CD8-positive, alpha-beta memory T cell (primary cell): ENCODE measurements at places on chromosomes 11 and 22. TPM values are rescaled to one million over a fixed set of nuclear protein-coding genes. Genes with fewer than 3 reads are reported as not detected.

MMP8 gene
- not detected for total RNA-seq

ART1 gene
- not detected for total RNA-seq

NPAS4 gene
- total RNA-seq: not detected

DNA sequence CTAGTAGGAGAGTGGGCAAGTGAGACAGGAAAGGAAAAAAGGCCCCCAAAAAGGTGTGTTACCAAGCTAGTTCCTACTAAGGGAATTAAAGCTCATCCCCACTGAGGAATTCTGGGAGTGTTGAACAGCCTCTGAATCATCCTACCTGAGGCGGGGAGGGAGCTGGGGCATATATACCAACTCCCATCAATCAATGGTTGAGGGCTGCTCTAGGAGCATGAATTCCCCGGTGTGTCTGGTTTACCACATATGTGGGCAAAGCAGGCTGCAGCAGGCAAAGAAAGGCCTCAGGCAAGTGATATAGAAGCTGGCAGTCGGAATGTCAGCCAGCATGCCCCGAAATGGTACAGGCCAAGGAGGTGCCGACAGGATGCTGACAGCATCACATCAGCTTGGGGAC is 23.6 kb upstream of the CDON start:
- no peak for DNase-seq

DNA sequence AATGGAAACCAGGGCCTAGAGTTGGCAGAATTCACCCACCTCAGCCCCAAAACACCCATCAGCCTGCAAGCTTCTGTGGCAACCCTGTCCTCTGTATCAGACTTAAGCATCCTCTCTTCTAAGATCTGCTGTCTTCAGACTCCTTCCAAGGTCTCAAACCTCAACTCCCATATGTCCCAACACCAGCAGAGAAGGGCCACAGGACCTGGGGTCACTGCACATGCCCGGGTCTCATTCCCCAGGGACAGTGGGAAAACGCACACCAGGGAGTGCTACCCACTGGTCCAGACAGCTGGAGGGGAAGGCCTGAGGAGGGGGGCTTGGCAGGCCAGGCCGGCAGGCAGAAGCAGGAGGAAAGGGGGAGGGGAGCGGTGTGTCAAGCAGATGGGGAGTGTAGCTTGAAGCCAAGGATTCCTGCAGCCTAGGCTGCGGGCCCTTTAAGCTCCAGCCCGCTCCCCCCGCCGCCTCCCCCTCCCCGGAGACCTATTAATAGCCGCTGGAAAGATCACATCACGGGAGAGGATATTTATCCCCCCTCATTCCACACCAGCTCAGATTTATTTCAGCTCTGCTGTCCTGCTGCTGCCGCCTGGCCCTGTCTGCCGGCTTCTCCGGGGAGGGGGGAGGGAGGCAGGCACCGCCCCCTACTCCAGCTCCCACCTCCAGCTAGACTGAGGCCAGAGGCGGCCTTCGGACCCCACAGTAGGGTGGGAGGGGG is 16.7 kb downstream of the BCL9L start:
- no peak for DNase-seq

- DNase-seq: peak; percentile 77
Measured at GRCh38 chr11:48013269-48013901, 33.0 kb downstream of the PTPRJ start.

GRCh38 chr22:24521791-24522245 is 26.7 kb downstream of the UPB1 start:
- no peak for DNase-seq

SLC17A6 gene
- total RNA-seq: not detected

DNA sequence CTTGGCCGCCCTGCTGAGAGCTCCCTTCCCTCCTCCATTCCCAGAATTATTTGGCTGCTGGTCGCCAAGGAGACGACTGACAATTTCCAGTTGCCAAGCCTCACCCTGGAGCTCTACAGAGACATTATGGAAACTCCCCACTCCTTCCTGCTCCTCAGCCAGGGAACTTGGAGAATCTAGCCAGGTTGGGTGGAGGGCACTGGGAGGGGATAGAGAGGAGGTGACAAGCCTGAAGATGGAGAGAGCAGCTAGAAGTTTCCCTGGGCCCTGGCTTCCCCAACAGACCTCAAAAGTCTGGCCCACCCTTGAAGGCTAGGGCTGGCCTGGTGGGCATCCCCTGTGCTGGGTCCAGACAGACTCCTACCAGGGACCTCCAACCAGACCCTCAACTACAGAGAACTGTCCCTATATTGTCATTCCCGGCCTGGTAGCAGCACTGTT is 6.7 kb upstream of the VSIG10L2 start:
- no peak for DNase-seq

ZNF195 gene
- 32.6 TPM for total RNA-seq

GRCh38 chr11:74950374-74950969 is 1.4 kb downstream of the SPCS2 start:
- DNase-seq: no peak

DNA sequence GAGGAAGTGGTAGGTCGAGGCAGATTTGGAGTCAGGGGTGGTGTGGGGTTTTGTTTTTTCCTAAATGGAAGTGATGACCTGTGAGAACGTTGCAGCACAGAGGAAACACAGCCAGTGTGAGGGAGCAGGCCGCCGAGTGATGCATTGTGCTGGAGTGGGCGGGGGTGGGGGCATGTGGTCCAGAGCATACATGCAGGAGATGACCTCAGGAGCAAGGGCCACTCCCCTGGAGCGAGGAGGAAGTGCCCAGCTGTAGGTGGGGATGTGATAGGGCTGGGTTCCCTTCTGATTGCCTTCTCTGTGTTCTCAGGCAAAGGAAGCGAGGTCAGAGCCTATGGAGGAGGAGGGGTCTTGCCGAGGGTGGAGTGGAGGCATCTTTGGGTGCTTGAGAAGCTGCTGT is 81.4 kb downstream of the PPP6R3 start:
- DNase-seq: no peak

OOSP2 gene
- total RNA-seq: not detected

ARHGAP8 gene
- 0.49 TPM for total RNA-seq

DNA sequence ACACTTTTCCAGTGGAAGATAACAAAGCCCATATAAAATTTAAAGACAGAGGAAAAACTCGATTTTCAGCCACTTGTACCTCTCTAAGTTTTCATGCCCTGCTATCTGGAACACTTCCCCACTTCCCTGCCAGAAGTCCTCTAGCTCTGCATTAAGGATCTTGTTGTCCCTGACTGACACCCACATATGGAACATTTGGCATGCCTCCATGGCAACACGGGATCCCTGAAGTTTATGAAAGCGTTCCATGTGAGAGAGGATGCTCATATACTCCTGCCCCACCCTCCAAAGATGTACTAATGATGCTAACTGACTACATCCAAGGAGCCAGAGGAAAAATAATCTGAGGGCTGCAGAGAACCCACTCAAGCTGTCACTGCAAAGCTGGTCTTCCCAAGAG is 8.8 kb upstream of the C11orf91 start:
- no peak for DNase-seq

PKDREJ gene
- not detected for total RNA-seq

DNA sequence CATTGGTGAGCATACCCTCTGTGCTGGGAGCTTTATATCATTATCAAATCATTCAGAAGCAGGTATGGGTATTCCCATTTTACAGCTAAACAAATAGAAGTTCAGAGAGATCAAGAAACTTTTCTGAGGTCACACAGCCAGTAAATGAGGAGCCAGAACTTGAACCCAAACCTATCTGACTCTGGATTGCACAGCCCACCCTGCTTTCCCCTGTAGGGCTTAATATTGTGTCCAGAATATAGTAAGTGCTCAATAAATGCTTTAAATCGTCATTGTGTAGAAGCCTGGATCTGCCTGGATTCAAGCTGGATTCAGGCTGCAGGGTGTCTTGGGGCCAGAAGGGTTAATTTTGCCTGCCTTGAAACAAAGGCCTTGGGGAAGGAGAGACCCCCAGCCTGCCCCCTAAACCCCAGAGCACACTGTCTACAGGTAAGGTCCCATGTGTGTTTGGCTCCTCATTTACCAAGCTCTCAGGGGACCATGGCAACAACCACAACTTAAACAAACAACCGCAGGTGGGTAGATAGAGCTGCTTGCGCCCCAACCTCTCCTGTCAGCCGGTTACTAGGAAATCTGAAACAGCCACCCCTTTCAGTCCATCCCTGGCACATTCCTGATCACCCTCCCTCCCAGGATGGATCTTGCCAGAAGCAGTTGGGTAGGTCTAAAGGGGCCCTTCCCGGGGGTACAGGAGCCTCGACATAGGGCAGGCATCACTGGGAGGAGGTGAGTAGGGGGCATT is 3.0 kb upstream of the SEC14L3 start:
- peak; percentile 37 for DNase-seq

HPX gene
- not detected for total RNA-seq

CHST1 gene
- total RNA-seq: 0.94 TPM

FOLR3 gene
- total RNA-seq: not detected

MUC5AC gene
- total RNA-seq: not detected

ZP1 gene
- not detected for total RNA-seq

- DNase-seq: no peak
Measured at GRCh38 chr22:23835484-23836144, 3.2 kb downstream of the DERL3 start.

SYT12 gene
- not detected for total RNA-seq

DNA sequence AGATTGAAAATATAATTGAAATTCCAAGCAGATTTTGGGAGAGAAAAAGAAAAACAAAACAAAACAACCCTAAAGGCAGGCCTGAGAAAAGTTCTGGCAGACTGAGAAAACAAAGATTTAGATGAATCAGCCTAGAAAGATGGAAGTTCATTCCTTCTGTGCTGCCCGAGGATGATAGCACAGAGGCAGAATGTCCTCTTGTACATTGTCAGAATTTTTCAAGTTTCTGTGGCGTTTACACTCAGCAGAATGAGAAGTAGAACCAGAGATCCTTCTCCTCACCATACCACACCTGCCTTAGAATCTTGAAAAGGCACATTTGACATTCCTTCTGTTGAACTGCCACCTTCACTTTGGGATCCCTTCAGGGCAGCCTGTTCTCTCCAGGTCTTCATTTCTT is 62.5 kb upstream of the IZUMO1R start:
- no peak for DNase-seq

- DNase-seq: no peak
Measured at GRCh38 chr11:117498791-117499190, 171.1 kb downstream of the CEP164 start.

MYOD1 gene
- total RNA-seq: not detected

ALG8 gene
- 46.9 TPM for total RNA-seq

SYTL2 gene
- total RNA-seq: 12.4 TPM

CHRM4 gene
- total RNA-seq: not detected

DNA sequence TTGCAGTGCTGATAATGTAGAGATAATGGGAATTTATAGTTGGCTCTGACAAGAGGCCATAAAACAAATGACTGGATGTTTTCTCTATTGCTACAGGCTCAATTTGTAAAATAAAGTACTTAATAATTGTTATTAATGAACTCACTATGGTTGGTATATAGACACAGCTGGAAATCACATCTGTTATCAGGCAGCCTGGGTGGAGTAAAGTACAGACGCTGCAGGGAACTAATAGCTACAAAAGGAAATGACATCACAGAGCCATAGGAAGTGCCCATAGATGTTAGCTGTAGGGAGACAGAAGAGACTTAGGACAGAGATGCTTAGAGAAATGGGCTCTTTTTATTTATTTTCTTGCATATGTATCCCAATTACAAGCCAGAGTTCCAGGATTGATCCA is 81.0 kb upstream of the SNX19 start:
- no peak for DNase-seq

- no peak for DNase-seq
Measured at GRCh38 chr22:39266398-39267030, 21.7 kb upstream of the PDGFB start.

- no peak for DNase-seq
Measured at GRCh38 chr22:48347311-48347710, 1480.4 kb downstream of the BRD1 start.

PACSIN3 gene
- total RNA-seq: 7.9 TPM

DNA sequence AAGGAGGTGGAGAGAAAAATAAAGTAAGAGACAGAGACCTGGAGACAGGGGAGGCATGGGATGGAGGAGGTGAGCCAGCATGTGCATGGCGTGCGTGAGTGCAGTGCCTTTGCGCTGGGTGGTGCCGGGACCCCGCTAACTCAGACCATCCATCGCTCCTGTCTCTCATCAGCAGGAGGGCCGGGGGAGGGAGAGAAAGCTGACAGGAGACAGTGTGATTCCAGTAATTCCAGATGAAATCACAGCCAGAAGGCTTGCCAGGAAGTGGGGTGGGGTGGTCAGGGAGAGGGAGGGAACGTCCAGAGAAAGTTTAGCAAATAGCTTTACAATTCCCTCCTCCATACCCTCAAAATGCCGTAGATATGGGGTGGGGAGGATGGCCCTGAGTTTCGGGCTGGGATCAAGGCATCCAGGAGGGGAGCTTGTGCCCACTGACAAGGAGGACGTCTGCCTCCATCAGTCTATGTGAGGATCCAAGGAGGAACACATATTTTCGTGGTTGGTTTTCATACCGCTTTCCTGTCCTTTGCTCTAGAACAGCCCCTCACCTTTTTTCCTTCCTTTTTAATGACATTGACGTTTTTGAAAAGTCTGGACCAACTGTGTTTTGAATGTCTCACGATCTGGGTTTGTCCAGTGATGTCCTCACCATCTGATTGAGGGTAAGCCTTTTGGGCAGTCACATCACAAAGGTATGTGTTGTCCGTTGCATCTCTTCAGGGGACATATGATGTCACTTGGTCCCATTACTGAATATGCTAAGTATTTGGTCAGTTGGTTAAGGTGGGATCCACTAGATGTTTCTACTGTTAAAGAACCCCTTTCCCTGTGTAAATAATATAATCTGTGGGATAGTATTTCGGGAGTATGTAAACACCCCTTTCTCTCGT is 567.3 kb downstream of the MIAT start:
- no peak for DNase-seq

- no peak for DNase-seq
Measured at GRCh38 chr11:96293598-96294021, 49.4 kb downstream of the MAML2 start.

DNA sequence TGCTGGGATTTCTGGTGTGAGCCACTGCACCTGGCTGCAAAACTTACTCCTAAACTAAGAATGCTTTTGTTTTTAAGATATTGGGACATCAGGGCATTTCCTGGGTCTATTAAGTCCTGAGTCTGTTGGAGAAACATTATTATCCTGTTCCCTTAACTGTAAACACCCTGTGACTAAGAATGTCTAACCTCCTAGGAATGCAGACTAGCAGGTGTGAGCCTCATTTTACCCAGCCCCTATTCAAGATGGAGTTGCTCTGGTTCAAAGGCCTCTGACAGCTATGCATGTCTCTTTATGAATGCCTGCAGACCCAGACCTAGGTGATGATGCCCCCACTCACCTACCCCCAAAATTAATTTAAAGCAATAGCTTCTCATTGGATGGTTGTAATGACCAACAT is 46.2 kb downstream of the DEPDC5 start:
- no peak for DNase-seq

DNA sequence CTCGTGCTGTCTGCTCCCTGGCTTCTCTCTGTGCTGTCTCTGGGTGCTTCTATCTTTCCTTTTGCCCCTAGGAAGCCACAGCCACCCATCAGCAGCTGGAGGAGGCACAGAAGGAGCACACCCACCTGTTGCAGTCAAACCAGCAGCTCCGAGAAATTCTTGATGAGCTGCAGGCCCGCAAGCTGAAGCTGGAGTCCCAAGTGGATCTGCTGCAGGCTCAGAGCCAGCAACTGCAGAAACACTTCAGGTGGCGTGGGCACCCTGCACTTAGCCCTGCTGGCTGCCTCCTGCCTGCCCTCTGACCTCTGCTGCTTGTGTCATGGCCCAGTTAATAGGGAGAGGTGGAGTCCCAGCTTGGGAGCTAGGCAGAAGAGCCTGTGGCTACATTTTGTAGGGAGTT is 67.8 kb downstream of the CEP164 start:
- no peak for DNase-seq
